ENCODE measurements at places on chromosomes 4 and X.

- H3K27me3 ChIP-seq = no peaks in the 10 kb centered on the region
- no peak overlapping the region for H3K4me3 ChIP-seq
- H3K36me3 ChIP-seq = no peaks in the 10 kb centered on the region
Measured at GRCh38 chr4:17128268-17128667, 229.8 kb upstream of the LDB2 start.

DNA sequence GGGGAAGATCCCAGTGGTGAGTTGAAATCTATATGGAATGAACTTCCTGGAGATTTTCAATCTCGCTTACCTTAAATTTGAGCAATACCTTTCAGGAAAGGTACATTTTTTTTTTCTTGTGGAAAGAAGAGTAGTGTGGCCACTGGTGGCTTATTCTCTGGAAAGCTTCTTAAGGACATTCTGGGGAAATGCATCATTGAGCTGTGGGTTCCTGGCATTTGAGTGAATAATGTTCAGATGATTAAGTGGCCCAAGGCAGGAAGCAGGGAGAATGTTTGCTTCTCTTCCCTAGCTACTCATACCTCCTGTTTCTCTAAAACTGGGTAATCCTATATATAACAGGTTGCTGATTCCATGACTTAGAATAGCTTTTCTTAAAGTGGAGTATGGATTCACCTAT is 31.8 kb downstream of the STAG2 start:
- H3K4me1 ChIP-seq = no peaks in the 10 kb centered on the region
- H3K27ac ChIP-seq = no peak overlapping the region
- H3K4me3 ChIP-seq = no peak overlapping the region
- no peak for DNase-seq
- H3K36me3 ChIP-seq = no peaks in the 10 kb centered on the region

DNA sequence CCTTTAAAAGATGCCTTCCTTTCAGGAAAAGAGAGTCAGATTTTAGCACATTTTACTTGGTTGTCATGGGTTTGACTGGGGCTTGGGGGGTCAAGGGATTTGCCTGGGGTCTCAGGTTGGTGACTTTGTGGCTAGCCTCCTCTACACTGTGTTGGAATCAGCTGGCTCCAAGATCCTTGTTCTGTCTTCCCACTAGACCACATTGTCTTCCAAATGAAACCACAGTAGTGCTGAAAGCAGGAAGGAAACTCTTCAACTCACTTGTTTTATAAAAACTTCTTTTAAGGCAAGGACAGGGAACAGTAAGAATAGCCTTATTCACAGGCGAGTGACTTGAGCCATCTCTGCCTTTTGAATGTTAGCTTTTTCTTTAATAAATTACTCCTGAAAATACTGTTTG is 37.0 kb upstream of the OTUD4 start:
- no peaks in the 10 kb centered on the region for H3K36me3 ChIP-seq
- H3K4me1 ChIP-seq = no peaks in the 10 kb centered on the region
- H3K27me3 ChIP-seq = no peaks in the 10 kb centered on the region
- H3K4me3 ChIP-seq = no peak overlapping the region

- no peak overlapping the region for H3K4me3 ChIP-seq
- no peaks in the 10 kb centered on the region for H3K4me1 ChIP-seq
- DNase-seq = no peak
- no peaks in the 10 kb centered on the region for H3K36me3 ChIP-seq
- no peaks in the 10 kb centered on the region for H3K27me3 ChIP-seq
- H3K27ac ChIP-seq = no peak overlapping the region
Measured at GRCh38 chr4:105210916-105211315, 64.2 kb downstream of the TET2 start.

DNA sequence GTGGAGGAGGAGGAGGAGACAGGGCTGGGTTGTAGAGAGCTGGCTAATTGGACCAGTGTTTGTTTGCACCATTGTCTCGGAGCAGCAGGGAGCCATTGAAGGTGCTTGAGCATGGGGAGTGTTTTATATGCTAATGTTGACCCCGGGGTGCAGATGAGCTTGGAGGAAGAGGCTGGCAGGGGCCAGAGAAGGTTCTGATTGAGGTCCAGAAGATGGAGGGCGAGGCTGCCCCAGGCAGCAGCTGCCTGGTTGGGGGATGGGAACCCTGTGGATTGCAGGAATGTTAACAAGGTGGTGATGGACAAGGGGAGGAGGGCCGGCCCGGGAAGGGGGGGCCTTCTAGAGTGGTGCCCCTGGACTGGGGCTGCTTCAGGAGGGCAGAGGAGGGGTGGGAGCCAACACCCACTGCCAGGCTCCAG is 18.0 kb downstream of the DOK7 start:
- DNase-seq = no peak
- H3K4me1 ChIP-seq = peaks cover 23% of the 10 kb centered on the region
- peaks cover 65% of the 10 kb centered on the region for H3K27me3 ChIP-seq

DNA sequence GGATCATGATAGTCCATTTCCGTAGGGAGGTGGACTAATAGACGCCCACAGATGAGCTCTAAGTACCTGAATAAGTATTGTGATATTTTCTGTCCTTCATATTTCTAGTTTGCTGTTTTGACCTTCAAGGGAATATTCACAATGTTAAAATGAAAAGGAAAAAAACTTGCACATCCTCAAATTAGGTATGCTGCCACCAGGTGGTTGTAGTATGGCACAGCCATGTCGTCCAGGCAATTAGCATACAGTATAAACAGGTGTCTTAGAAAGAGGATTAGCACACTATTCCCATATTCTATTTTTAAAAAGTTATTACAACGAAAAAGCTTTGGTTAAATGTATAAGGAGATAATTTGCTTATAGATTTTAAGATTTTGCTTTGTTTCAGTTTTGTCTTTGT is 802.0 kb downstream of the RPA4 start:
- DNase-seq = no peak
- H3K4me3 ChIP-seq = no peak overlapping the region
- no peaks in the 10 kb centered on the region for H3K27me3 ChIP-seq
- H3K27ac ChIP-seq = no peak overlapping the region

DNA sequence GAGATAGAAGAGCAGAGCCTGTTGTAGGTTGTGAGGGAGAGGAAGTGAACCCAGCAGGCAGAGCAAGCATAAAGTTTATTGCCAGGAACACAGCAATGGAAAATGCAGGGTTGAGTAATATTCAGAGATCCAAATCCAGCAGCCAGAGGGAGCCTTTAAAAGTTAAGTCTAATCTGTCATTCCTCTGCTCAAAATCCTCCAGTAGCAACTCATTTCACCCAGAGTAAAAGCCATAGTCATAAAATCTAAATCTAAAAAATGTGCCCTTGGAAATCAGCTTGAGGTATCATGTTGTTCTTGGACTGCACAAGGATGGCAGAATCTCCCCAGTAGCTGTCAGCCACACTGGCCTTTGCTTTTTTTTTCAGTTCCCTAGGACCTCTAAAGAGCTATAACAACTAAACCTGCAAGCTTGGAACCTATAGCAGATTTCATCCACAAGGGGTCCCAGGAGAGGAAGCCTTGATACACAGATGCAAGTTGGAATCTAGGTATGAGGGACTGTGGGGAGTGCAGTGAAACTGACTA is 62.9 kb upstream of the FRAS1 start:
- no peak overlapping the region for H3K4me3 ChIP-seq
- H3K4me1 ChIP-seq = peaks cover 10% of the 10 kb centered on the region
- H3K27me3 ChIP-seq = no peaks in the 10 kb centered on the region
- H3K36me3 ChIP-seq = no peaks in the 10 kb centered on the region
- H3K27ac ChIP-seq = no peak overlapping the region
- DNase-seq = peak; percentile 39

DNA sequence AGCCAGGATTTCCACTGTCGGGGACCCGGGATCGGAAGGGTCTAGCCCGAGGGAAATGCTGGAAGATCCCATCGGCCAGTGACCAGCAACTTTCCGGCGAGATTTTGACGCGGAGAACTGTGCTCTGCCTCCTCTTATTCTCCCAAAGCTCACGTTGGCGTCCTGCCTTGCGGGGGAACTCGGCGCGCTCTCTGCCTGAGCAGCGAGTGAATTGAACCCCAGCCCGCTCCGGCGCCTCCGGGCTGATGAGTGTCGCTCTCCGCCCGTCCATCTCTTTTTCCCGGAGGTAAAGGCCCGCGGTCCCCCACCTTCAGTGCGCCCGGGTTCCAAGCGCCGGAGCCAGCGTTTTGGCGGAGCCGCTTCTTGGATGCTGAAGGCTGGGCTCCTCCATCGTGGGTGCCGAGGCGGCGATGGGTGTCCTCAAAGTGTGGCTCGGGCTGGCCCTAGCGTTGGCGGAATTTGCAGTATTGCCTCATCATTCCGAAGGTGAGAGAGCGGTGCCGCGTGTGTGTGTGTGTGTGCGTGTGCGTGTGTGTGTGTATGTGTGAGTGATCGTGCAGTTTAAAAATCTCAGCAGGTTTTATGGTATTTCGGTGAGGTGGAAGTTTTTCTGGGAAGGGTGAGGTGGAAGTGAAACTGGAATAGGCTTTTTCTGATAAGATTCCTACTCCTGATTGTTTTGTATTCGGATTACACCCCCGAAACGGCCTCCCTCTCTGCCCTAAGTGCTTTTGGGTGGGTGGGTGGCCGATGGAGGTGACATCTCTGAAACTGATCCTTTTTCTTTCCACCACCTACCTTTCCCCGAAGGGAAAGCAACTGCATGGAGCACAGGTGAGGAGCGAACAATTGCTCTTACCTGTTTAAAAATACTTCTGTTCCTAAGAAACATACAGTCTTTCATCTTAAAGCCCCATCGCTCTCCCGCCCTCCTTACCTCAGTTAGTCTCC is 752 bp downstream of the FRAS1 start:
- peaks cover 12% of the 10 kb centered on the region for H3K4me1 ChIP-seq
- no peaks in the 10 kb centered on the region for H3K27me3 ChIP-seq
- H3K27ac ChIP-seq = peak overlapping the region; percentile 70
- H3K4me3 ChIP-seq = peak overlapping the region; percentile 100
- DNase-seq = peak; percentile 61

DNA sequence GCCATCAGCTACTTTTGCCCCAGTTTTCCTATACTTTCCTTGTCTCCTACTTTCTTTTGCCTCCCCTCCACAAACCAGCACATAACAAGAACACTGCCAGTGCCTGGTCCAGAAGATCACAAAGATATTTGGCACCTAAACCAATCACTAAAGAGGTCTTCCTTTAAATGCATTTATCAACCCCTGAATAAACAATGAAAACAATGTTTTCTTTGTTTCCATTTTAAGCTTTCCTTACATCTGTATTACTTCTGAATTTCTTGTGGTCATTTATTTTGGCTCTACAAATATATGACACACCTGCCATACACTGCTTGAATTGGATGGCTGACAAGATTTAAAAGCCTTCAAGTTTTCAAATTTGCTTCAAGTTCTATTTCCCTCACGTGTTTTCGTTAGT is 43.9 kb downstream of the MBNL3 start:
- H3K4me1 ChIP-seq = no peaks in the 10 kb centered on the region
- H3K27me3 ChIP-seq = no peaks in the 10 kb centered on the region
- H3K27ac ChIP-seq = no peak overlapping the region

- no peak overlapping the region for H3K27ac ChIP-seq
- no peak for DNase-seq
- H3K27me3 ChIP-seq = no peaks in the 10 kb centered on the region
Measured at GRCh38 chr4:139210486-139210885, 33.5 kb upstream of the ELF2 start.

GRCh38 chr4:25320336-25320735 is 7.8 kb downstream of the ZCCHC4 start:
- H3K27me3 ChIP-seq = no peaks in the 10 kb centered on the region
- H3K4me3 ChIP-seq = no peak overlapping the region
- H3K36me3 ChIP-seq = no peaks in the 10 kb centered on the region
- no peak for DNase-seq
- no peaks in the 10 kb centered on the region for H3K4me1 ChIP-seq
- H3K27ac ChIP-seq = no peak overlapping the region

DNA sequence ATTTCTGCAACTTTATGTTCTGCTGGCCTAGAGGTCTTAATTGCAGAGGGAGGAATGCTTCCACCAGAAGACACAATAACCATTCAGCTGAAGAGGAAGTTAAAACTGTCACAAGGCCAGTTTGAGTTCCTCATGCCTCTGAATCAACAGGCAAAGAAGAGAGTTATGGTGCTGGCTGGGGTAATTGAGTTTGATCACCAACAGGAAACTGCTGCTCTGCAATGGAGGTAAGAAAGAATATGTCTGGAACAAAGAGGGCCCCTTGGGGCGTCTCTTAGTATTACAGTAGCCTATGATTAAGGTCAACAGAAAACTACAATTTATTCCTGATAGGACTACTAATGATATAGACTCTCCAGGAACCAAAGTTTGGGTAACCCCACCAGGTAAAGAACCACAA is 744.0 kb downstream of the FSTL5 start:
- no peaks in the 10 kb centered on the region for H3K36me3 ChIP-seq
- no peak overlapping the region for H3K4me3 ChIP-seq
- H3K4me1 ChIP-seq = no peaks in the 10 kb centered on the region
- no peaks in the 10 kb centered on the region for H3K27me3 ChIP-seq

DNA sequence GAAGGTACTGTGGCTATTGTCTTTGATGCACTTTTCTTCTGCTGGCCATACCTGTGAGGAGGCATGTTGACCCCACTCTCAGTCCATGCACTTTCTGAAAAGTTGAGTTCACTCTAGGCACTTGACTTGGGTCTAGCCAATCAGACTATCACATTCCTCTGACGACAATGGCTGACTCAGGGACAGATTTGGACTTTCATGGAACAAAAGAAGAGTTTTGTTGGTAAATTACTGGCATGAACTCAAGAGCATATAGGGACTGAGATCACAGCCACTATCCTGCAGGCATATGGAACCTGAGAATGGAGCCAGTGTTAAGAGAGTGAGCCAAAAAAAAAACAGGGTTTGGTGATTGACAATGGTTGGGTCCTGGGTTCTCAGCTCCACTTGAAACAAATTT is 24.6 kb upstream of the CXCL6 start:
- H3K27ac ChIP-seq = no peak overlapping the region
- no peak for DNase-seq
- no peaks in the 10 kb centered on the region for H3K4me1 ChIP-seq
- no peaks in the 10 kb centered on the region for H3K36me3 ChIP-seq

DNA sequence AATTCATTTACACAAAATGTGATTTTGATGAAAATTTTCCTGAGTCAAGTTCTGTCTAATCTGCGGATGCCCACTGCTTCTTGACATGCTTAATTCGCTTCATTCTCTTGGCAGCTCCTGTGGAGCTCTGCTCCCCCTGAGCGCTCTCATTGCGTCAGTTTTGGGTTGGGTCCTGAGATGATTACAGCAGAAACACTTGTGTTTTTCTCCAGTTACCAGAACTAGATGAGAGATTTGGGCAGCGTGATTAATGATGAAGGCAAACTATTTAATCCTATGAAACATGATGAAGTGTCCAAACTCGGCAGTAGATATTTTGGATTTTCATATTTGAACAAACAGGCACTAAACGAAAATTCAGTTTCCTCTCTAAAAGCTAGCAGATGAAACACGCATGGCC is 4.2 kb upstream of the CXCL1 start:
- no peak overlapping the region for H3K27ac ChIP-seq
- H3K27me3 ChIP-seq = peaks cover 16% of the 10 kb centered on the region
- H3K4me1 ChIP-seq = no peaks in the 10 kb centered on the region
- DNase-seq = no peak

GRCh38 chrX:12145402-12145801 is 7.1 kb downstream of the FRMPD4 start:
- H3K27ac ChIP-seq = no peak overlapping the region
- no peak overlapping the region for H3K4me3 ChIP-seq
- H3K4me1 ChIP-seq = no peaks in the 10 kb centered on the region
- H3K36me3 ChIP-seq = no peaks in the 10 kb centered on the region
- H3K27me3 ChIP-seq = no peaks in the 10 kb centered on the region
- DNase-seq = no peak

Data from H1 (cell line).